ENCODE measurements at places on chromosomes 16 and 17.

DNA sequence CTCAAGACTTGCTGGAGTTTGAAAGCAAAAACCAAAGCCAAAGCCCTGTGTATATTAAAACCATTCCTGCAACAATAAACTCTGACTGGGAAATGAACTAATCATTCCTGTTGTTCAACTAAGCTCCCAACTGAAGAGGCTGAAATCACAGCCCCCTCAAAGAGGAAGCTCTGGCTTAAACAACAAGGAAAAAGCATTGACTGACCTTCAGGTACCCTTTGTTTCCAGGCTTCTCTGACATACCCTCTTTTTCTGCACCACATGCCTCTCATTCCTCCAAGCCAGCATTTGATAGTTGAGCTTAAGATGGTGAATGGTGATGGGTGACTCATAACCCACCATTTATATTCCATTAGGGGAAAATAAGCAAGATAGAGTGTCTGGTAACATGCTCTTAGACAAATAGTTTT lies 470.9 kb upstream of the SOX9 start:
- DNase-seq: no peak

GRCh38 chr17:48429638-48430586 lies at the start of gene SKAP1:
TSS of gene SKAP1 (minus strand) at chr17:48430214.
- DNase-seq: no peak

- no peak for DNase-seq
Observed at GRCh38 chr17:30996486-30996885, 25.6 kb downstream of the RNF135 start.

DNA sequence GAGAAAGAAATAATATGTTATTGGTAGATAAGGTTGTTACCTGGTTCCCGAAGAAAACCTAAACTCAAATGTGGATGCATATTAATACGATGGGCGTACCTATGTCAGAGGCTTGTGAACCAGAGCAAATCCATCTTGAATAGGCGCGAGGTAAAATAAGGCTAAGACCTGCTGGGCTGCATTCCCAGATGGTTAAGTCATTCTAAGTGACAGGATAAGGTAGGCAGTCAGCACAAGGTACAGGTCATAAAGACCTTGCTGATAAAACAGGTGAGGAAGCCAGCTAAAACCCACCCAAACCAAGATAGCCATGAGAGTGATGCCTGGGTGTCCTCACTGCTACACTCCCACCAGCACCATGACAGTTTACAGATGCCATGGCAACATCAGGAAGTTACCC lies 1400.1 kb downstream of the CDH8 start:
- DNase-seq: no peak

GRCh38 chr16:80899809-80900592 lies 95.6 kb upstream of the CDYL2 start:
- peak; percentile 55 for DNase-seq

DNA sequence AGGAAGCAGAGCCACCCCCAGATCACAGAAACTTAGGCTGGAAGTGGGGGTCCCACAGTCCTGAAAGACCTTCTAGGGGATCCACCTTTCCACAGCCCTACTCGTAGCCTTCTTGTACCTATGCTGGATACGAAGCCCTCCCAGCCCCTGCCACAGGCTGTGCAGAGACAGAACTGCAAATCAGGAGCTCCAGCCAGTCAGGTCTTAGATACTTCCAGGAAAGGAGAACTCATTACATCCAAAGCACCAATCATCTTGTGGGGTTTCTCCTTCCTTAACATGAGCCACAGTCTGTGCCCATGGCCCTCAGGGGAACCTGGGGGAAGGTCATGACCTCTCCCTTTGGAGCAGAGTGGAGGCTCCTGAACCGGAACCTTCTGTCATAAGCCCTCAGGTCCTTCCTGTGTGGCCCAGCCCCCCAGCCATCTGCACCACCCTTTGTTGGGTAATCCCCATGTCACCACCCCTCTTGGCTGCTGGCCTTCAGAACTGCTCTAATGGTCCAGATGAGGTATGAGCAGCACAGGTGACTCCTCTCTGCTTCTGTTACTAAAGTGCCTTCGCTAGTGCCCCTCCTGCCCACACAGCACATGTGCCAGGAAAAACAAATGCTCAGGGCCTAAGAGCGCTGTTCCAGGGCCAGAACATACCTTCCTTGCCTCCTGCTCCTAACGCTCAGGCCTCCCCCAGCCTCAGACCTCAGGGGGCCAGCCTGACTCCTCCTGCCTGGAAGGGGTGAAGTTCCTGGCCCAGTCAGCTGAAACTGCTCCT lies 14.6 kb downstream of the SRCIN1 start:
- DNase-seq: no peak

DNA sequence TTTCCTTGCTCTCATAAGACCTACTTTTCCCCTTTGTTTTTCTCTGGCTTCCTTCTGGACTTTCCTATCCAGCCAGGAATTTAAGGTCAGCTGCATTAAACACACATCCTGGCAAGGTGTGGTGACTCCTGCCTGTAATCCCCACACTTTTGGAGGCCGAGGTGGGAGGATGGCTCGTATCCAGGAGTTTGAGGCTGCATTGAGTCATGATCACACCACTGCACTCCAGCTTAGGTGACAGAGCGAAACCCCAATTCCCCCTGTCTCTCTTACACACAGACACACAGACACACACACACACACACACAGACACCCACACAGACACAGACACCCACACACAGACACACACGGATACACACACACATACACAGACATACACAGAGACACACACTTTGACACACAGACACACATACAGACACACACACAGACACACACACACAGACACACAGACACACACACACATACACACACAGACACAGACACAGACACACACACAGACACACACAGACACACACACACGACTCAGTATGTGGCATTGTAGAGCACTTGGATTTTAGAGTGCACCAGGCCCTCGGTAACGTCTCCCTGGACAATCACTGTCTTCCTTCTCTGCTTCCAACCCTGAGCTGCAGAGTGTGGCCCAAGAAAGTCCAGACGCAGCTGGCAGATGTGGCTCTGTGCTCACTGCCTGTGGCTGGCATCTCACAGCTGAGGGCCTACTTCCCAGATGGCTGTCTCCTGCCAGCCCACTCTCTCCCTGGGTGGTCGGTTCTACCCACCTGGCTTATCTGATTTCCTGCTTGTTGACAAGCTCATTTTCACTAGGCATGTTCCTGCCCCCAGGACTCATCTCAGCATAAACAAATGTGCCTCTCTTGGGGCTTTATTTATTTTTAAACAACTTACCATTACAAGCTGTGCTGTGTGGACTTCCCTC lies 39.0 kb downstream of the NLRP1 start:
- no peak for DNase-seq

- no peak for DNase-seq
Observed at GRCh38 chr17:82096709-82097183, 1.3 kb downstream of the FASN start.

- DNase-seq: no peak
Observed at GRCh38 chr17:21288571-21289017, 4.1 kb downstream of the MAP2K3 start.

GRCh38 chr17:35653619-35654361 lies 66.7 kb downstream of the AP2B1 start:
- DNase-seq: no peak

- DNase-seq: no peak
Observed at GRCh38 chr16:14369734-14370598, 260.1 kb downstream of the PARN start.

GRCh38 chr17:16950488-16950887 lies 21.4 kb downstream of the TNFRSF13B start:
- no peak for DNase-seq

DNA sequence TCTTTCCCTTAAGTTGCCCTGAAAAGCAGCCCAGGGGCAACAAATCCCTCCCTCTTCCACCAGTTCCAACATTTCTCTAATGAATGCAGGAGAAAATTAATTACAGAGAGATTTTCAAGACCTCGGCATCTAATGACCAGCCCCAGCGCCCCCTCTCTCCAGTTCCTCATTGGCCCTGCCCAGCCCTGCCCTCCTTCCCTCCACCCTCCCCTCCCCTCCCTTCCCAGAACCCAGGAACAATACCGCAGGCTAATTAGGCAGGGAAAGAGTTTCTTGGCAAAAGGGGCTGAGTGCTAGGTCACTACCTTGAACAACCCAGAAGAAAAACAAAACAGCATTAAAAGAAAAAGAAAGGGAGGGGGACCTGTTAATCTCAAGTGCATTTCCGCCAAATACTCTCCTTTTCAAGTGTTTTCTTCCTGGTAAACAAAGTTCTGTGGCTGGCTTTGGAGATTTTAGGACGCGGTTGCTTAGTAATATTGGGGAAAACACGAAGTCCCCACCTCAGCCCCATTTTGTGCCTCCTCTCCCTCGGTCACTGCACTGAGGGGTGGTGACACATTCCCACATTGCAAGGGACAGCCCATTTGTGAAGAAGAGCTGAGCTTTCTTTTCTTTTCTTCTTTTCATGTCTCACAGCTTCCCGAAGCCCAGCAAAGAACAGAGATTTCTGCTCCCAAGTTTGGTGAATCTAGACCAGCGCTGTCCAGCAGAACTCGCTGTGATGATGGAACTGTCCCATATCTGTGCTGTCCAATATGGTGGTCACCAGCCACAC lies 215.4 kb downstream of the SOX9 start:
- no peak for DNase-seq

DNA sequence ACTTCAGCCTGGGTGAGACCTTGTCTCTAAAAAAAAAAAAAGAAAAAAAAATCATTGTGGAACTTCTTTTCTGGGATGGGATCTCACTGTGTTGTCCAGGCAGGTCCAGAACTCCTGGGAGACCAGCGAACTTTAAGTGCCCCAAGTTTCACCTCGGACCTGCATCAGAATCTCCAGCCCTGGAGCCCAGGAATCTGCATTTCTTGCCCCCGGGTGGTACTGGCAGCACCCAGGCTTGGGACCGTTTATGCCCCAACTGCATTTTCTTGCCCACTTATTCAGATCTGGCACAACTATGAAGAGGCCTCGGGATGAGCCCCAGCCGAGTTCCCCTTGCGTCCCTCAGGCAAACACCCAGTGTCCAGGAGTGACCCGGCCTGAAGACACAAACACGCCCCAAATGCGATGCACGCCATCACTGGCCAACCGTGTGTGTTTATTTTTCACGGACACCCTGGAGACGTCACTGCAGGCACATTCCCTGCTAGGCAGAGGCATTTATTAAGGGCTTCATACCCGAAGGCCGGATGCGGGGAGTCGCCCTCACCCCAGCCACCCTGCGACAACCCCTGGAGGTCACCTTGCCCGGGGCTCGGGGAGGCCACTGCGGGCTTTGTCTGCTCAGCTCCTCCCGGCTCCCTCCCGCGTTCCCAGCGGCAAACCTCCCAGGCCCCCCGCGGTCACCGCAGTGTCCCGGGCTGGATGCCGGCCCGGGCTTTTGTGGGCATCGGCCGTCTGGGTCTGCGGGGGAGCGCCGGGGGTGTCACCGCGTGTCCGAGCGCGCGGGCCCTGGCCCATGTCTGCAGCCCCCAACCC lies 684 bp upstream of the SPIRE2 start:
- peak; percentile 80 for DNase-seq

DNA sequence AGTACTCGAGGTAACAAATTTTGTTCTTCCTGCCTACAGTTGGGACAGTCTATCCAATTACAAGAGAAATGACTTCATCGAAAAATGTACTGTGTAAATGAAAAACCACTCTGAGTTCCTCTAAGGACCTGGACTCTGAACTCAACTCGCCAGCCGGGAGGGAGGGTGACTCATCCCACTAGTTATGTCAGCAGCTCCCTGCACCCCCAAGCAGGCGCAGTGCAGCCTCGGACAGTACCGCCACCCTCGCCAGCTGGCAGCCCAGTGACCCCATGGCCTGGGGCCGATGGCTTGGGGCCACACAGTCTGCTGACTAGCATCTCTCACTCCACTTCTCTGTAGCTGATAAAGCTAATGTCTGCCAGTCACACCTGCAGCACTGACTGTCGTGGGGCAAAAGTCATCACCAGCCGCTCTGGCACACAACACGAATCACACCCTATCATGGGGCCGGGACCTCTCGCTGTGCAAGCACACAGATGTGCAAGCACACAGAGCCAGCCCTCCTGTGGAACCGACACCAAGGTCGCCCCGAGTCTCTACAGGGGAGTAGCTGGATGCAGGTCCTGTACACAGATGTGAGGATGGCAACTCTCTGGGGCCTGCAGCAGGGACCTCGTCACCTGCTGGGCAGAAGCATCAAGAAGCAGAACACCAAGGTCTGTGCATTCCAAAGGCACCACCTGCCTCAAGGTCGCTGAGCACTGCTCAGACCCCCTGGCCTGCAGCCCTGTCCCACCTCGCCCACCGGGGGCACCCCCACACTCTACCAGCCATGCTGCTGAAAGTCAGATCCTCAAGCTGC lies 5.7 kb downstream of the CSNK1D start:
- DNase-seq: peak; percentile 96

GRCh38 chr17:58447039-58447975 lies 30.0 kb upstream of the RNF43 start:
- DNase-seq: peak; percentile 75

DNA sequence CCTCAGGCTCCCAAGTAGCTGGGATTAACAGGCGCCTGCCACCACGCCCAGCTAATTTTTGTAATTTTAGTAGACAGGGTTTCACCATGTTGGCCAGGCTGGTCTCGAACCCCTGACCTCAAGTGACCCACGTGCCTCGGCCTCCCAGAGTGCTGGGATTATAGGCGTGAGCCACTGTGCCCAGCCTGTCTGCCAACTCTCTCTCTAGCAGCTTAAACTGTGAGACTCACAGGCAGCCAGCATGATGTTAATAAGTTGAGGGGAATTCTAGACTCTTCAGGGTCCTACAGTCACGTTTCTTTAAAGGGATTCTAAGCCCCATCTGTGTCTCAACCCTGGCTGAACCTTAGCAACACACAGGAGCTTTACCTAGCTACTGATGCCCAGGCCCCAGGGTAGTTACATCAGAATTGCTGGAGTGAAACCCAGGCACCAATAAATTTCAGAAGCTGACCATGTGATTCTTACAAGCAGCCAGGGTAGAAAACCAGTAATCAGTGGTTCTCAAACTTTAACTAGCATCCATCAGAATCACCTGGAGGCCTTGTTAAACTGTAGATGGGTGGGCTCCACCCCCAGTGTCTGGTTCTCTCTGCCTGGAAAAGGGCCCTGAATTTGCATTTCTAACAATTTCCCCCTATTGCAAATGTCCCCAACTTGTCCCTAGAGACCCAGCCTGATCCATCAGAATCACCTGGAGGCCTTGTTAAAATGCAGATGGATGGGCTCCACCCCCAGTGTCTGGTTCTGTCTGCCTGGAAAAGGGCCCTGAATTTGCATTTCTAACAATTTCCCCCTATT lies 30.7 kb downstream of the GPRC5B start:
- no peak for DNase-seq

GRCh38 chr17:17928398-17929287 lies 43.6 kb downstream of the TOM1L2 start:
- DNase-seq: no peak

- no peak for DNase-seq
Observed at GRCh38 chr17:15483431-15483830, 16.0 kb upstream of the CDRT4 start.

- DNase-seq: no peak
Observed at GRCh38 chr16:70678121-70678897, 7.5 kb downstream of the MTSS2 start.
